Activated CD4-positive, alpha-beta T cell treated with anti-CD3 and anti-CD28 coated beads, Interleukin-2, amount 10 ng/mL, durations not matched to agents 24 days and 14 days (primary cell): ENCODE measurements at places on chromosomes 16 and 17. TPM values are rescaled to one million over a fixed set of nuclear protein-coding genes. Genes with fewer than 3 reads are reported as not detected.

The TEX19 gene
- total RNA-seq = 0.09 TPM in 2 replicates

DNA sequence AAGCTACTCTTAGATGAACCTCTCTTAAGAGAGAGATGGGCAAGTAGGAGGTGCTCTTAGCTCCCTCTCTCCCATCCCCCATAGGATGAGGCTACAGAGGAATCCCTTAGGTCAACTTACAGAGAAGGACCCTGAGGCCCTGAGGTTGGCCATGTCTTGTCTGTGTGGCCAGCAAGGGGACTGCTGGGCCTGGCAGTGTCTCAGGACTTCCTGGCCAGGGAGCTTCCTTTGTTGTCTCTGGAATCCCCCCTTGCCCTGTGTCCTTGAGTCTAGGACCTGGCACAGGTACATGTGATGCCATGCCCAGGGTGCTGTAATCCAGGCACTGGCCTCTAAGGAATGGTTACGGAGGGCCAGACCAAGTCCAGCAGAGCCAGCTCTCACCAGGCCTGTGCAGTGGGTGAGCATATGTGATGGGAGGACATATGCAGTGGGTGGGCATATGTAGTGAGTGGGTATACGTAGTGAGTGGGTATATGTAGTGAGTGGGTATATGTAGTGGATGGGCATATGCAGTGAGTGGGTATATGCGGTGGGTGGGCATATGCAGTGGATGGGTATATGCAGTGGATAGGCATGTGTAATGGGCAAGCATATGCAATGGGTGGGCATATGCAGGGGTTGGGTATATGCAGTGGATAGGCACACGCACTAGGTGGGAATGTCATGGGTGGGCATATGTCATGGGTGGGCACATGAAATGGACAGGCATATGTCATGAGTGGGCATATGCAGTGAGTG lies 20.3 kb upstream of the PECAM1 start:
- H3K27ac ChIP-seq = no peak overlapping the region

GRCh38 chr17:16286009-16286946 lies 67.0 kb downstream of the CENPV start:
- DNase-seq = peak; percentile 93
- peaks cover 51% of the 10 kb centered on the region for H3K4me1 ChIP-seq
- H3K27ac ChIP-seq = peak overlapping the region; percentile 99
- H3K4me3 ChIP-seq = peak overlapping the region; percentile 83
- no peaks in the 10 kb centered on the region for H3K27me3 ChIP-seq

DNA sequence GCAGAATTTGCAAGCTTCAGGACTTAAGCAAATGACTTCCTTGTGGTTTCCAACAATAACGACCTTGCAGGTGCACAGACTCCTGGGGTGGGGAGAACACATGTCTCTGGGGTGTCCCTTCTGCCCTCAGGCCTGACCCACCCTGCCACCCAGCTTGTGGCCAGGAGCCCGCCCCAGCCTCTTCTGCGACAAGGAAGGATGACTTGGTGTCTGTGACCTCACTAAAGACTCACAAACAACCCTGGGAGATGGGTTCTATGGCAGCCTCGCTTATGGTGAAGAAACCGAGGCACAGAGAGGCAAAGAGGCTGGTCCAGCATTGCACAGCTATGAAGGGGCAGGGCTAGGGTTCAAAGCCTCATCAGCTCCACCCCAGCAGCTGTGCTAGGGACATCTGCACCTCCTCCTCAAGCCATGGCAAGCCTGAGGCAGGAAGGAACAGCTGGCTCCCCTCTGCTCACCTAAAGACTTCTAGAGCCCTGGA lies 2.6 kb downstream of the ATP2A3 start:
- H3K36me3 ChIP-seq = peaks cover 14% of the 10 kb centered on the region
- DNase-seq = peak; percentile 73
- peak overlapping the region; percentile 72 for H3K27ac ChIP-seq
- peaks cover 55% of the 10 kb centered on the region for H3K4me1 ChIP-seq
- H3K27me3 ChIP-seq = no peaks in the 10 kb centered on the region
- peak overlapping the region; percentile 81 for H3K4me3 ChIP-seq

DNA sequence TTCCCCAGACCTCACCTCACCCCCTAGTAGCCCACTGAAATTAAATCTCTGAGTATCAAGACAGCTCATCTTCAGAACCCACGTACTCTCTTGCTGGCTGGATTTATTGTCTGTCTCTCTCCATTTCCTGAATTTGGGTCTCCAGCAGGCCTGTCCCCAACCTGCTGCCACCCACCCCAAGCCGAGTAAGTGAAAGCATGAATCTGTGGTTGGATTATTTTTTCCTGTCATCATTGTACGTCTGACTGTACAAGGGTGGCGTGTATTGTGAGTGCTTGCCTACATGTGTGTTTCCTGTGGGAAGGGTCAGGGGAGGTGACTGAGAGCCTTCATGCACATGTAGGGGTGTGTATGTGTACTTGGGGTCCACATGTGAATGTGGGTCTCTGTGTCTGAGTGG lies 5.4 kb downstream of the TNP2 start:
- peaks cover 40% of the 10 kb centered on the region for H3K4me1 ChIP-seq
- DNase-seq = peak; percentile 85
- no peaks in the 10 kb centered on the region for H3K36me3 ChIP-seq

GRCh38 chr17:50790618-50791017 lies 23.3 kb upstream of the ANKRD40CL start:
- DNase-seq = no peak
- peaks cover 14% of the 10 kb centered on the region for H3K27me3 ChIP-seq

The LGALS9 gene
- total RNA-seq = 46.4 and 51.6 TPM in 2 replicates

- DNase-seq = peak; percentile 95
- peaks cover 2% of the 10 kb centered on the region for H3K4me1 ChIP-seq
- H3K27me3 ChIP-seq = peaks cover 7% of the 10 kb centered on the region
- H3K27ac ChIP-seq = no peak overlapping the region
- H3K36me3 ChIP-seq = no peaks in the 10 kb centered on the region
Observed at GRCh38 chr16:27109666-27110523, 43.2 kb downstream of the C16orf82 start.

The ST6GALNAC1 gene
- total RNA-seq = 0.35 and 0.38 TPM in 2 replicates

The TP53 gene
- total RNA-seq = 177 and 178 TPM in 2 replicates

GRCh38 chr16:67326115-67326471 lies 448 bp downstream of the KCTD19 start:
- H3K36me3 ChIP-seq = no peaks in the 10 kb centered on the region
- peak overlapping the region; percentile 73 for H3K27ac ChIP-seq
- no peak for DNase-seq
- H3K27me3 ChIP-seq = peaks cover 48% of the 10 kb centered on the region
- H3K4me3 ChIP-seq = peak overlapping the region; percentile 82

The CLEC19A gene
- total RNA-seq = not detected in 2 replicates

DNA sequence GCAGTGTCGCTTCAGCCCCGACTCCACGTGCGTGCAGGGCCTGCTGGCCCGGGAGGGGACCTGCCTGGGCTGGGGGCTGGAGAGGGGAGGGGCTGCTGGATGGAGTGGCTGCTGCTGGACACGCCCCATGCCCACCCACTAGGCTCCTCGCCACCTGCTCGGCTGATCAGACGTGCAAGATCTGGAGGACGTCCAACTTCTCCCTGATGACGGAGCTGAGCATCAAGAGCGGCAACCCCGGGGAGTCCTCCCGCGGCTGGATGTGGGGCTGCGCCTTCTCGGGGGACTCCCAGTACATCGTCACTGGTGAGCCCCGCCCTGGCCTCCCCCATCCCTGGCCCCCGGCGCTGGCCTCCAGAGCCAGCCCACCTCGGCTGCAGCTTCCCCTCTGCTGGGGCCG lies 2.4 kb downstream of the BRICD5 start:
- peaks cover 32% of the 10 kb centered on the region for H3K36me3 ChIP-seq
- H3K27ac ChIP-seq = no peak overlapping the region
- H3K27me3 ChIP-seq = no peaks in the 10 kb centered on the region

DNA sequence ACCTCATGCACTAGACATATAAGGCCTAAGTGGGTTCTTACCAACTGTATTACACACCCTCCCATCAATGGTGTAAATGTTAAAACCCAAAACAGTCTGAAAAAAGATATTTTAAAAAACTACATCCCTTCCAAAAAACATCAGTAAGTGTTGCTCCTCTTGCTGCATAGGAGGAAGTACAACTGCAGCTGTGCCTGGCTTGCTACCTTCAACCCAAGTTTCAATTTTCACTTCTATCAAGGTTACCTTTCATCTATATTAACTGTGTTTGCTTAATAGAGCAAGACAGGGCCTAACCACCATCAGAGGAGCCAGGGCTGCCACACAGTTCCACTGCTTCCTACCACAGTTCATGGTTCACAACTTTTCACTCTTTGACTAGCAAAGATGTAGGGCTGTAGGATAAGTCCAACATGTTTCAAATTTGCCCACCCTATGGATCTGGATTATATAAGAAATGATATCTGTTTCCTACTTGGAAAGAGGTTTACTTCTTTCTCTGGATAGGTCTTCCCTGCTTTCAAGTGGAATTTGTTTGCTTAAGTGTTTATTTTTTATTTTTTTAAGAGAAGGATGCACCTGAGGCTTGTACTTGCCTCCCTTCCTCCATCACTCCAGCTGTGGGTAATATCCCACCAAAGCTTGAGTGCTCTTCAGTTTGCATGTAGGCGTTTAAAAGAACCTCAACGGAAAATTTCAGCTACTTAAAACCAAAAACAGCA lies 56.7 kb downstream of the GRB7 start:
- peak overlapping the region; percentile 76 for H3K4me3 ChIP-seq
- peaks cover 18% of the 10 kb centered on the region for H3K36me3 ChIP-seq
- DNase-seq = peak; percentile 75
- peaks cover 55% of the 10 kb centered on the region for H3K4me1 ChIP-seq
- H3K27ac ChIP-seq = peak overlapping the region; percentile 81
- H3K27me3 ChIP-seq = no peaks in the 10 kb centered on the region

The DRC7 gene
- total RNA-seq = 0.09 TPM in 1 of 2 replicates, not detected in the other

The CHMP6 gene
- 30.8 and 32.8 TPM in 2 replicates for total RNA-seq

- no peaks in the 10 kb centered on the region for H3K27me3 ChIP-seq
- peaks cover 14% of the 10 kb centered on the region for H3K4me1 ChIP-seq
- DNase-seq = no peak
Observed at GRCh38 chr17:36525113-36525512, 9.6 kb downstream of the MYO19 start.

DNA sequence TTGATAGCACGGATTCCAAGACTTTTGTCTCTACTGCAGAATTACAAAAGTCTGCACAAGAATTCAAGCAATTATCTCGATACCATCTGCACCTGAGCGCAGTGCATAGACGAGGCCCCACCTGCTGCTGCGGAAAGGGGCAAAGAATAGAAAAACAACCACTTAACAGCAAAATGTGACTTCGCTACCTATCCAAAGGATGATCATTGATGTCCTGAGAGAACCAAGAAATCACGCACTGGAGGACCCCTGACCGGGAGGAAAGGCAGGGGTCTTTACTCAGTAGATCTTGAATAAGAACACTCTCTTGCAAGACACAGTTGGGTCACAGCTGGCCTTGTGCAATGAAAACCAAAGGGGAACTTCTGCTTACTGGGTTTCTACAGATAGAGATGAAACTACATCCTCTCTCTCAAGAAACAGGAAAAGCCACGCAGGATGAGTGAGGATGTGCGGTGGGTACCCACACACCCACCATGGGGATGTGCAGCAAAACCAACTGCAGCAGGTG lies 147.4 kb upstream of the RPH3AL start:
- DNase-seq = peak; percentile 88
- H3K36me3 ChIP-seq = peaks cover 3% of the 10 kb centered on the region
- peak overlapping the region; percentile 89 for H3K27ac ChIP-seq
- peak overlapping the region; percentile 68 for H3K4me3 ChIP-seq
- no peaks in the 10 kb centered on the region for H3K27me3 ChIP-seq
- peaks cover 49% of the 10 kb centered on the region for H3K4me1 ChIP-seq

The TBC1D3B gene
- total RNA-seq = 8.9 and 9.8 TPM in 2 replicates

DNA sequence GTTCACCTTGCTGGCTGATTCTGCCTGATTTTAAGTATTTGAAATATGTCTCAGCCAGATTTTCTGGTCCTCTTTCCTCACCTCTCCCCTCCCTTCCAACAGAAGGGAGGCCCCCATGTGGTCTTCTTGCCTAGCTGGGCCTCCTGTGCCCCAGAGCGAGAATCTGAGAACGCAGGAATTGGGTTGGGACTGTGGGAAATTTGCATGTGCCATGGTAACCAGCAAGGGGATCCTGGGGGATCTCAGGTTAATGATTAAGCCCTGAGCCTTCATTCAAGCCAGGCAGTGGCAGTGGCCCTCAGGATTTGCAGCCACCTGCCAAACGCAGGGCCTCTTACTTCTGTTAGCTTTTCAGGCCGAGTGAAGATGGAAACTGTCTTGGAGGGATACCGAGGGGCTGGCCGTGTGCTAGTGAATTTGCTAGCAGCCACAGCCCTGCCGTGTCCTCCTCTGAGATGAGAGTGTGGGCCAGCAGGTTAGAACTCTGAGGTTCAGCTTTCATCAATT lies 40.2 kb downstream of the KSR1 start:
- no peak overlapping the region for H3K4me3 ChIP-seq
- no peaks in the 10 kb centered on the region for H3K27me3 ChIP-seq
- DNase-seq = no peak
- peak overlapping the region; percentile 8 for H3K27ac ChIP-seq
- peaks cover 46% of the 10 kb centered on the region for H3K4me1 ChIP-seq
- H3K36me3 ChIP-seq = peaks cover 38% of the 10 kb centered on the region

The C1QTNF8 gene
- total RNA-seq = not detected in 2 replicates

- no peak overlapping the region for H3K27ac ChIP-seq
- no peak overlapping the region for H3K4me3 ChIP-seq
- H3K27me3 ChIP-seq = peaks cover 11% of the 10 kb centered on the region
- no peak for DNase-seq
- H3K4me1 ChIP-seq = no peaks in the 10 kb centered on the region
Observed at GRCh38 chr17:57819285-57819684, 30.6 kb downstream of the MRPS23 start.

DNA sequence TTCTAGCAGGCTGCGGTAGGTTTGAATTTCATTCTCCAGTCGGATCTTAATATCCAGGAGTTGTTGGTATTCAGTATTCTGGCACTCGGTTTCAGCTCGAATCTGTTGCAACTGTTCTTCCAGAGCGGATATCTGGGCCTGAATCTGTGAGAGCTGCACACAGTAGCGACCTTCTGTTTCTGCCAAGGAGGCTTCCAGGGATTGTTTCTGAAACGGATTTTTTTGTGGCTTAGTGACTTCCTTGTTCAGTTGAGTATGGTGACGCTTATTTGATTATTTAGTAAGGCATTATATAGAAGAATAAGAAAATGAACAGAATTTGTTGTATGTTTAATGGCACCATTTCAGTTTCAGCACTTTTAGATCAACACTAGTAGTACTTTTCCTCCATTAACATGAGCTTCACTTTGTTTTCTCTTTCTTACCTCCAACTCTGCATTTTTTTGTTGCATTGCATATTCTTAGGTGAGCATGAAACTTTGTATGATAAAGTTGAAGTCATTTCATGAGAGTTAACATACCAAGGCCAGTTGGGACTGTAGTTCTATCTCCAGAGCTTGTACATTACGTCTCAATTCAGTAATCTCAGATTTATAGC lies 2.8 kb downstream of the KRT10 start:
- peak overlapping the region; percentile 65 for H3K27ac ChIP-seq
- DNase-seq = peak; percentile 62
- H3K27me3 ChIP-seq = peaks cover 9% of the 10 kb centered on the region
- H3K4me1 ChIP-seq = peaks cover 14% of the 10 kb centered on the region
- peaks cover 26% of the 10 kb centered on the region for H3K36me3 ChIP-seq
- peak overlapping the region; percentile 76 for H3K4me3 ChIP-seq

The CLEC3A gene
- not detected in 2 replicates for total RNA-seq

GRCh38 chr17:42514279-42514678 lies 21.8 kb upstream of the NAGLU start:
- peaks cover 5% of the 10 kb centered on the region for H3K4me1 ChIP-seq
- H3K36me3 ChIP-seq = no peaks in the 10 kb centered on the region
- no peak overlapping the region for H3K4me3 ChIP-seq
- no peak for DNase-seq
- no peaks in the 10 kb centered on the region for H3K27me3 ChIP-seq

The CHTF18 gene
- total RNA-seq = 141 and 147 TPM in 2 replicates
